ENCODE measurements at places on chromosomes 5 and 9.
A peak's percentile ranks its signal among the peaks of the same experiment; 100 is the strongest.

GRCh38 chr9:32741706-32742105 is 41.6 kb upstream of the TMEM215 start:
- DNase-seq: no peak

DNA sequence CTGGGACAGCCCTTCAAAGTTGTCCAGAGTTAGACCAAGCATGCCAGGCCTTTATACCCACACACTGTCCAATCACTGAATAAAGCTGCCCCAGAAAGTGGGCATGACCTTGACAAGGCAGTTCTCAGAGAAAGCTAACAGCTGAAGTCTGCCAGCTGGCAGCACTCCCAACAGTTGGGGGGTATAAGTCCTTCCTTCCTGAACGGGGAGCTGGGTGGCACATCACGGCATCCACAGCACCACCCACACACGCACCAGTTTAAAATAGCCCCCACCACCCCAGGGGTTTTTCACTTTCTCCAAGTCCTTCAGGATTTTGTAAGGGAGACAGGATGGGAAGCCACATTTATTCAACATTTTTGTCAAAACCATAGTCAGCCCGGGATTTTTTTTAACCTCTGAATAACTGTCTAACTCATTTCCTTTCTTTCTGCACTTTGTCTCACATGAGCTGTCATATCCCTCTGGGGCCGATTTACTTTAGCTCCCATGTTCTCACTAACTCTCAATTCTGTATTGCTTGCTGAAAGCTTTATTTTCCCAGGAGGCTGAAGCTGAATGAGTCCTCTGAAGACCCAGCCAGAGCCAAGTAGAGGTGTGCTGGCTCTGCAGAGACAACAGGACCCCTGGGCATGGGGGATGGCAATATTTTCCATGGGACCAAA is 15.4 kb downstream of the FAM81B start:
- no peak for DNase-seq

DNA sequence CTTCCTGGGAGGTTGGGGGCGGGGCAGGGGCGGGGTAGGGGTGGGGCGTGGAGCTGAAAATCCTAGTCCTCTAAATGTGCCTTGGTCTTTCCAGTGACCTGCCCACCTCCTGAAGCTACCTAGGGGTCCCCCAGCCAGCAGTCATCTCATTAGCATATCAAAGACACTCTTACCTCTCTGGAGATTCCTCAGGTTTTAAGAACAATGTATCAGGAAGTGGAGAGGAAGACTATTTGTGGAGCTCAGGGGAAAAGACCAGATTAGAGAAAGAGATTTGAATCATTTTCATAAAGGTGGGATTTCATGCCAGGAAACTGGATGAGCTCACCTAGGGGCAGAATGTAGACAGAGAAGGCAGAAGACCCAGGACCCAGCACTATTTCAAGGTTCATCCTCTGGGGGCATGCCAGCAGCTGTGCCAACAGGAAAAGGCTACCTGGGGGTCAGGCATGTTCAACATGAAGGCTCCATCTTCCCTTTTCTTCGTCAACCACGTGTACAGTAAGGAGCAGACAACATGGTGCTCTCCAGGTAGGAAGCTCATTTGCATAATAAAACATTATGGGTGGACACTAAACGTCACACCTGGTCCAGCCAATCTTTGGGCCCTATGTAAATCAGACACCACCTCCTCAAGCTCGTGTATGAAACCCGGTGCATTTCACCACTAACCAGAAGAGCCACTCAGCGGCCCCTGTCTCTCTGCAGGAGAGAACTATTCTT is 6.9 kb downstream of the GMCL2 start:
- peak; percentile 61 for DNase-seq

- DNase-seq: no peak
Observed at GRCh38 chr5:120375248-120375647, 88.9 kb upstream of the PRR16 start.

GRCh38 chr5:40841068-40841805 is at the start of gene CARD6:
Gene CARD6 (plus strand): TSS chr5:40841367. CDS start chr5:40841383, 16 bp downstream.
- no peak for DNase-seq

DNA sequence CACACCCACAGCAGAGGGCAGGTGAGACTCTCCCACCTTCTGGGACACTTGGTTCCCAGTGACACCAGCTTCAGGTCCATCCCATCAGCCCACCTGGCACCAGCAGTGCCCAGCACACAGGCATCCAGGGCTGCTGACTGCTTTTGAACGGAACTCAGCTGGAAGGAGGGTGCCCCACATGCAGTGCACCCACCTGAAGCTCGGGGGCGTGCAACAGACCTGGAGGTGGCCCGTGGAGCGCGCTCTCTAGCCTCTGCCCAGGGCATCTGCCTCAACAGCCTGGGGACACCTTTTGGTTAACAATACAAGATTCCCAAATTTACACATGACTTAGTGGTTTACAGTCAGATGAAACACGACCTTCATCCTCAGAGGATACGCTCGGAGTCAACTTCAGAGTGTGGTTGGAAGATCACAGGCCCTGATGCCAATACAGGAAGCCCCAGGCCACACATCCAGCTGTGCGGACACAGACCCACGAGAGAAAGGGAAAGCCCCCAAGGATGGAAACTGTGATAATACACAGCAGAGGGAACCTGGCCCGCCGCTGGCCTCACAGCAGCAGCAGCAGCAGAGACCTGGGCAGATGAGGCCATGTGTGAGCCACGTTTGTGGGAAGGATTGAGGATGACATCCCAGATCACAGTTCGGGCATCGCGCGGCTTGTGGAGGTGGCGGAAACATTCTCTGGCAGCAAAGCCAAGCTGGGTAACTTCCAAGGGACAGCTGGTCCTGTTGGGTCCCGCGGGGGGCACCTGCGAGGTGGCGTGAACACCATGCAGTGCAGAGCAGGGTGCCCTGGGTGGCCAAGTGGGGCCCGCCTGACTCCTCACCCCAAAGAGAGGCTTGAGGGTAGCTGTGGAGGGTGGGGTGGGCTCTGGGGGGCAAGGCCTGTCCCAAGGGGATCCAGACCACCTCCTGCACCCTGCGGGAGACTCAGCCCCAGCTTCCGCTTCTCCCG is 64.0 kb downstream of the SECISBP2 start:
- DNase-seq: no peak

DNA sequence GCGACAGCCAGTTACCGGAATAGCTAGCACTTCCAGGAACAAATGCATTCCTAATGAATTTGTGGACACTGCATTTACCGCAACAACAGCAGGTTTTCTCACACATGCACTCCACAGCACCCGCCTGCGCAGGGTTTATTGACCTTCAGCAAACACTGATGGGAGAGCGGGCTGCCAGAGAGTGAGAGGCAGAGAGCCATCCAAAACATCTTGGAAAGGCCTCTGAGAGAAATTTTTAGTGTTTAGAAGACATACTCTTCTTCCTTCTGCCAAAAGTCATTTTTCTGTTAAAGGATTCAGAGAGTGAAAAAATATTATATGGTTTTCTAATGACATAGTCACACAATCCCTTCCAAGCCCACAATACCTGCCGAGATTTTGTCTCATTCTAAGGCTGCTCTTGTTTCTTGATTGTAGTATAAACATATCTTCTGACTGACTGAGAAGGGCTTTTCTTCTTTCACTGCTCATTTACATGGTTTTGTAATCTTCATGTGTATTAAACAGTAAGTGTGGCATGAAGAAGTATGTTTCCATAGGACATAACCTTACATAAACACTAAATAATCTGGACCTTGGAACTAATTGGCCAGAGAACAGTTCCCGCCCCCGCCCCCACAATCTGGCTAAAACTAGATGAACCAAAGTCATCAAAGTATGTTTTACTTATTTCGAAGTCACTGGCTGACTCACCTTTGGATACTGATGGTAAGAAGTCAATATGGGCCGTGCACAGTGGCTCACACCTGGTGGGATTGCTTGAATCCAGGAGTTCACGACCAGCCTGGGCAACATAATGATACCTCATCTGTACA is 432.5 kb upstream of the MEF2C start:
- no peak for DNase-seq

GRCh38 chr5:54909911-54910870 is 75.2 kb downstream of the ESM1 start:
- DNase-seq: no peak

DNA sequence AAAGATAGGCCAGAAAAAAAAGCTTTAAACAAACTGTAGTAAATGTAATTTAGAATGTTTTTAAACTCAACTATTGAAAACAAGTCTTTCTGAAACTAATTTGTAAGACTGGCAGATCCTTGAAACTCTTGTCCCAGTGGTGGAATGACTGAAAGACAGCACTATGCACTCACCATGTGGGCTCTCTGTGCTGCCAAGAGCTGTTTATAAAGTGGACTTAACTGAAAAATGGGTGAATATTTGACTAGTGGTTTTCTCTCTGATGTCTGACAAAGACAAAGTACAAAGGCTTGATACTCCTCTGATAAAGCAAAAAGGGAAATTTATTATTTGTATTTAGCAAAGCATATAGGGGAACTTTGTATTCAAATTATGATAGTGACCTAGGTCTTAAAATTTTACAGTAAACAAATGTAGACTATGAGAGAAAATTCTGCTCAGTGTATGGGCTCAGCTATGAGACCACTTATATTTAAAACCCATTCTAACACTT is 635.4 kb downstream of the NR2F1-AS1 start:
- DNase-seq: no peak

GRCh38 chr9:108316630-108317029 is 539.2 kb downstream of the ACTL7B start:
- no peak for DNase-seq

DNA sequence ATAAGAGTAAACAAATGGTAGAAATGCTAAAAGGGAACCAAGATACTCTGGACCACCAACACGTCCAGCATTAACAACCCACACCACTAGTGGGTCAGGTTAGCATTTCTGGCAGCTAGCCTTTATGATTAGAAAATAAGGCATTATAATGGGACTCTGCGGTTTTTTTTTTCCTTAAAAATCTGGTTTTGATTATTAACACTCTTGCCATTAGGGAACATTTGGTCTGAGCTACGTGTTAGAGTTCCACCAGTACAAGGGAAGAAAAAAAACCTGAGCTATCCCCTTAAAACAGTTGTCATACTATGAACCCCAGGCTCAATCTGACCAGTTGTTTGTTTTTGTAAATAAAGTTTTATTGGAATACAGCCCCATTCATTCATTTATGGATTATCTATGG is 110.4 kb downstream of the NTRK2 start:
- no peak for DNase-seq

DNA sequence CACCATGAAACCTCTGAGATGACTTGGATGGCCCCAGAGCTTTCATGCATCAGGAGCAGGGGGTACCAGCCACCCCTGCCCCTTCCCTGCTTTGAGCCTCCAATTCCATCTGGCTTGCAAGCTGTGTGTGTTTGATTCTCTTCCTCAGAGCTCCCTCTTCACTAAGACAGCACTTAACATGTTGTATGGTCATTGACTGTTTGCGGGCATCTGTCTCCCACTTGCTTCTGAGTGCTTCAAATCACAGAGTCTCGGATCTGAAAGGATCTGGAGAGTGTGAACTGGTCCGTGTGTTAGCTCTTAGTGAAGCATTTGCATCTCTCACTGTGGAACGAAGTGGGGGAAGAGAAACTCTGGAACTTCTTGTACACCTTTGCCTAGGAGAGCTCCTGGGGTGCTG is 7.1 kb upstream of the CPLX2 start:
- DNase-seq: no peak

- DNase-seq: no peak
Observed at GRCh38 chr5:168015506-168015905, 275.9 kb upstream of the WWC1 start.

DNA sequence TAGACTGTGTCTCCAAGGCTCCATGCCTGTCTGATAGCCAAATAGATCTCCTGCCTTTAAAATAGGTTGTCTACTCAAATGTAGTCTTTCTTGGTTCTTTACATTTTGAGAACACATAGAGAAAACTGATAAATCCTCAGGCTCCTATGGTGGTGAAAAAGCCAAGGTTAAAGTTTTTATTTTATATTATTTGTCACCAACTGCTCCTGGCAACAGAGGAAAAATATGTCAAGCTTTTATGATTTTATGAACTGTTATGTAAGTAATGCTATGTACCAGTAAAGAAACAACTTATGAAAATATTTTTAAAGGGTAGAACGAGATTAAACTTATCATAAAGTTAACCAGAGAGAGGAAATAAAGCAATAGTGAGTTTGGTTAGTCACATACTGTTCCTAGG is 222.8 kb downstream of the NR2F1-AS1 start:
- DNase-seq: no peak

GRCh38 chr5:178854284-178854683 is 5.5 kb upstream of the ZNF354B start:
- no peak for DNase-seq

GRCh38 chr5:68407311-68408239 is 192.0 kb downstream of the PIK3R1 start:
- DNase-seq: no peak

DNA sequence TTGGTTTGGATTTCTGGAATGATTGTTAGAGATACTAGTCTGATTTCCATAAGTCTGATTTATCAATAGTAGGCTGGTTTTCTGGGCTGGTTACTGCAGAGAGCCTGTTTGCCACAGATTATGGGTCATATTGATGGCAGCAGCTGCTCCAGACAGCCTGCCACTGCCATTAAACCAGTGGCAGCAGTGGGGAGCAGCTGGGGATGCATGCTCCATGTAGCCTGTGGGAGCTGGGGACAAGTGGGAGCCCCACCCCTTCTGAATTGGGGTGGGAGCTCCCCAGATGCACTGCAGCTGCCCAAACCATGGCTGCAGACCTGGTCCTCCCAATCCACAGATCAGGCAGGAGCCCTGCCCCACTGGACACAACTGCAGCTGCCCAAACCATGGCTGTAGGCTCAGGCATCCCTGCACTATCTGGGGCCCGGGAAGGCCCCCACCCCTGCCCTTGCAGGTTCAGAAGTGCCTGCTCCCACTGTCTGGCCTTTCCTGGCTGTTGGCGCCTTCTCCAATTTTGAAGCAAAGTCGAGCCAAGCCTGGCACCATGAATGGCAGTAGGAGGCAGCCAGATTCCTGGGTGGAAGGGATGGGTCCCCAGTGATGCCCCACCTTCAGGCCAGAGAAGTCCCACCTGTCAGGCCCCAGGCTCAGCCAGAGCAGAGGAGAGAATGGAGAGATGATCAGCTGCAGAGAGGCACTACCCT is 402.9 kb upstream of the TYRP1 start:
- no peak for DNase-seq

DNA sequence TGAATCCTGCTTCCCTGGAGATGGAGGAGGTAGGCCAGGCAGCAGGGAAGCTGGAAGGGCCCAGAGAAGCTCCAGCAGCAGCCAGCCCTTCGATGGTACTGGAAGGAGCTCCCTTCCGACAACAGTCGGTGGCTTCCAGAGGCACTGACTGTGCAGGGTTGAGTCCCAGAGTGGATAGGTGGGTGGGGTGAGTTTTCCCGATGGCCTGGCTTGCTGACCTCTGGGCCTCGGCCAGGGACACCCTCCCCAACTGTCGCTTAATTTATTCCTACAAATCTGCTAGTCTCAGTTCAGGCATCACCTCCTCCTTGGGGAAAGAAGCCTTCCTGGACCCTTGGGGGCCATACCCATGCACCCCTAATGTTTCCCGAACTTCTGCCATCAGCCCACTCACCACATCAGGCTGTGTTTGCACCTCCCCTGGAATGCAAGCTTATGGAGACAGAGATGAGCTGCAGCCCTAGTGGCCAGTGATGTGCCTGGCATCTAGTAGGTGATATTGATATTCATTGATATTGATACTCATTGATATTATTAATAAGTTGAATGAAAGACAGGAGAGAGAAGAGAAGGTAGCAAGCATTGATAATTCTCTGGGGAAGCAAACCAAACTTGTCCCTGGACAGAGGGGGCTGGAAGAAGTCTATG is 104.6 kb upstream of the BOD1 start:
- DNase-seq: no peak

Data from NT2/D1 (cell line).